Osteocyte (in vitro differentiated cells): ENCODE measurements at places on chromosomes 12 and 14.

- DNase-seq: no peak
Observed at GRCh38 chr12:29731591-29731990, 52.2 kb downstream of the TMTC1 start.

- no peak for DNase-seq
Observed at GRCh38 chr12:89933911-89934310, 225.3 kb upstream of the ATP2B1 start.

DNA sequence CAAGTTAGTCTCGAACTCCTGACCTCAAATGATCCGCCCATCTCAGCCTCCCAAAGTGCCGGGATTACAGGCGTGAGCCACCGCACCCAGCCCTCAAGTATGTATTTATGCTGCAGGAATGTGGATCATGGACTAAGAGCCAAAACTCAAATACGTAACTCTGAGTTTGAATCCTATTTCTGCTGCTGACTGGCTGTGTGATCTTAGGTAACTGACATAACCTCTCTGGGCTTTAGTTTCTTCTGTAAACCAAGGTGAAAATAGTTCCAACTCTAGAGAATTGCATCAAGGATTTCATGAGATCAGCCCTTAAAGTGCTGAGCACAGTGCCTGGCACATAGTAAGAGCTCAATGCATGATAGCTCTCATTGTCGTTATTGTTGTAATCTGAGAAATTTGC is 37.4 kb downstream of the HSPB8 start:
- no peak for DNase-seq

DNA sequence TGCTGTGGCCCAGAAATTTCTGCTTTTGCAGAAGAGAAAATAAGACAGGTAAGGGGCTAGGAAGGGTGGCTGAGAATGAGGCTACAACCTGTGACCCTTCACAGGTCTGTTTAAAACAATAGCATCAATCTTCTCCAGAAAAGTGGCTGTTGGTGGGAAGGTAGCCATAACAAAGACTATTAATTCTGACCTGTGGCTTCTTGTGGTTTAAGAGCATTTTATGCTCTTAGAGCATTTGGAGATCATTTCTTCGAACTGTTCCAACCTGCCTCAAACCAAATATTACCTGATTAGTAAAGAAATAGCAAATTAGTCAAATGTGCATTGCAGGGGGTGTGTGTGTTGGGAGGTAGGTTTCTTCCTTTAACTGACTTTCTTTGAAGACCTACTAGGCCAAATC is 15.2 kb upstream of the TCP11L2 start:
- DNase-seq: no peak

- no peak for DNase-seq
Observed at GRCh38 chr12:18430425-18431048, 169.2 kb downstream of the PIK3C2G start.

DNA sequence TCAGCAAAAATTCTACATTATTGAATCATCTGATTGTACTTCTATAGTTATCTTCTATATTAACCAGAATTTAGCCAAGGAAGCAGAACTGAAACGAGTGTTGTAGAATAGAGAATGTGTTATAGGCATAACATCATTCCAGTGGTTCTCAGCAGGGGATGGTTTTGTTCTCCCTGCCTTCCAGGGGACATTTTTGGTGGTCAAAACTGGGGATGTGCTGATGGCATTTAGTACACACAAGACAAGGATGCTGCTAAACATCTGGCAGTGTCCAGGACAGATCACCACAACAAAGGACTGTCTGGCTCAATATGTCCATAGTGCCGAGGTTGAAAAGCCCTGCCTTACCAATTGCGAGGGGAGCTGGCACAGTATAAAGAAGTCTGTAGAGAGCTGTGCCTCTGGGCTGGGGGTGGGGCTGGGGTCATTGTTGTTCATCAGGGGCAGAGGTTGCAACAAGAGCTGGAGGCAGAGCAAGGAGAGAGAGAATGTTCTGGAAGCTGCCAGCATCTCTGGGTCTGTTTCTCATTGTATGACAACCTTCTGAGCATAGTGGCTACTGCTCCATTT is 1472.8 kb downstream of the AACS start:
- DNase-seq: no peak

DNA sequence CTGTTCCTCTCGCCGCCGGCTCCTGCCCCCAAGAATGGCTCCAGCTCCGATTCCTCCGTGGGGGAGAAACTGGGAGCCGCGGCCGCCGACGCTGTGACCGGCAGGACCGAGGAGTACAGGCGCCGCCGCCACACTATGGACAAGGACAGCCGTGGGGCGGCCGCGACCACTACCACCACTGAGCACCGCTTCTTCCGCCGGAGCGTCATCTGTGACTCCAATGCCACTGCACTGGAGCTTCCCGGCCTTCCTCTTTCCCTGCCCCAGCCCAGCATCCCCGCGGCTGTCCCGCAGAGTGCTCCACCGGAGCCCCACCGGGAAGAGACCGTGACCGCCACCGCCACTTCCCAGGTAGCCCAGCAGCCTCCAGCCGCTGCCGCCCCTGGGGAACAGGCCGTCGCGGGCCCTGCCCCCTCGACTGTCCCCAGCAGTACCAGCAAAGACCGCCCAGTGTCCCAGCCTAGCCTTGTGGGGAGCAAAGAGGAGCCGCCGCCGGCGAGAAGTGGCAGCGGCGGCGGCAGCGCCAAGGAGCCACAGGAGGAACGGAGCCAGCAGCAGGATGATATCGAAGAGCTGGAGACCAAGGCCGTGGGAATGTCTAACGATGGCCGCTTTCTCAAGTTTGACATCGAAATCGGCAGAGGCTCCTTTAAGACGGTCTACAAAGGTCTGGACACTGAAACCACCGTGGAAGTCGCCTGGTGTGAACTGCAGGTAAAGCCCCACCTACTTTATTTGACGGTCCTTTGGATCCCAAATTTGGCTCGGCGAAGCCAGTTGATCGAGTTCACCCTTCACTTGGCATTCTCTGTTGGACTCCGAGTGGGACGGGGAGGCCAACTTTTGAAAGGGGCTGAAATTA is 1.5 kb downstream of the WNK1 start:
- no peak for DNase-seq

- DNase-seq: no peak
Observed at GRCh38 chr12:25119020-25119419, 75.9 kb downstream of the DNAI7 start.

DNA sequence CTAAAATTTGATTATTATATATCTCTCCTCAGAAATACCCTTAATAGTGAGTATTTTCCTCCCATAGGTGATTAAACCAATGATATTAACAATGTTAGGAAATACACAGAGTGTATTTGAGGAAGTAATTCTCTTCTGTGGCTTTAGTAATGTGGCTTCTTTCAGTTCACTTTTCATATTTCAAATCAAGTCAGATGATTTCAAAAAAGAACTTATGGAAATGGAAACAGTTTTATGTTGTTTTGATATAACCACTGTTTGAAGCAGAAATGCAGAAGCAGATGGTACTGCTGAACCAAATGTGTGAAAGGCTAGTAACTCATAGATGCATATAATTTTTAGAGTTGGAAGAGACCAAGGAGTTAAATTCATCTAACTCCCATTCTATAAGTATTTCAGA is 1.9 kb upstream of the GPR33 start:
- no peak for DNase-seq

- no peak for DNase-seq
Observed at GRCh38 chr12:19201661-19202060, 72.1 kb downstream of the PLEKHA5 start.

DNA sequence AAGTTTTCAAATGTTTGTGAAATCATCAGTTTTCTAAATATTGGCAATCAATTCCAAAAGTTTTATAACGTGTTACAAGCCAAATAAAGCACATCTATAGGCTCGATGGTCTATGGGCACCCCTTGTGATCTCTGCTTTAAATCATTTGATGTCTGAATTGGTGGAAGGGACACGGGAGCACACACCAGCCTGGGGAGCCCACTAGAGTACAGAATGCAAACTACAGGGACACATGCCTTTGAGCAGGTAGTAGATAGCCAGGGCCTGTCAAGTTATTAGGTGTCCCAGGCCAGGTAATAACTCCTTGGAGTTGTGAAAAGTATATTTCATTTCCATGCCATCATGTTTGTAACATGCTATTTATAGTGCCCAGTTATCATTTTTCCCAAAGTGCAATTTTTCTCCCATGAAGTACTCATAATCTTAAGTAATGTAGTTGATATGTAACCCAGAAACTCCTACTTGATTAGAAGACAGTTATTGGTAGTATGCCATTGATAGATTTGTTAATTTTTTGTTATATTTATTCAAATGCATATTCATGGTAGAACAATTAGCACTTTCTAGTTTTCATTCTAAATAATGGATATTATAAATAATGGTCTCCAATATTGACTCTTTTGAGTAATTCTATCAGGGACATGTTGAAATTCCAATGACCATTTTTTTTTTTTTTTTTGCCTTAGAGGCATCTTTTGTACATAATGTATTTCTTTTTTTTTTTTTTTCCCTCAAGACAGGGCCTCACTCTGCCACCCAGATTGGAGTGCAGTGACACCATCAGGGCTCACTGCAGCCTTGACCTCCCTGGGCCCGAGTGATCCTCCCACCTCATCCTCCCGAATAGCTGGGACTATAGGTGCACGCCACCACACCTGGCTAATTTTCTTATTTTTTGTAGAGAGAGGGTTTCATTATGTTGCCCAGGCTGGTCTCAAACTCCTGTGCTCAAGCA is 96.9 kb upstream of the FGD4 start:
- DNase-seq: no peak

DNA sequence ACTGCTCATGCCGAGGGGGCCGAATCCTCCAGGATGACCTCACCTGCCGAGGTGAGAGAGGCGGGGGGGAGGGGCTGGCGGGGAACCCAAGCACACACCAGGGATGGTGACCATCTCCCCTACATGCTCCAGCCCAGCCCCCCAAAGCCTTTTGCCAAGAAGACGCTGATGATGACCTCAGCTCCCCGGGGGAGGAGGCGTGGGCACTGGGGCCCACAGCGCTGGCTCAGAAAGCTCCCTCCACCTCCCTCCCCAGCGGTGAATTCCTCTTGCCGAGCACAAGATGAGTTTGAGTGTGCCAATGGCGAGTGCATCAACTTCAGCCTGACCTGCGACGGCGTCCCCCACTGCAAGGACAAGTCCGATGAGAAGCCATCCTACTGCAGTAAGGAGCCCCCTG is 23.7 kb upstream of the NXPH4 start:
- no peak for DNase-seq

- DNase-seq: no peak
Observed at GRCh38 chr12:23750923-23751322, 198.5 kb downstream of the SOX5 start.

GRCh38 chr14:71574976-71575375 is 357.3 kb upstream of the RGS6 start:
- no peak for DNase-seq

GRCh38 chr14:35989736-35990135 is 163.6 kb downstream of the BRMS1L start:
- DNase-seq: no peak

- no peak for DNase-seq
Observed at GRCh38 chr14:102590667-102591099, 1.8 kb upstream of the RCOR1 start.

DNA sequence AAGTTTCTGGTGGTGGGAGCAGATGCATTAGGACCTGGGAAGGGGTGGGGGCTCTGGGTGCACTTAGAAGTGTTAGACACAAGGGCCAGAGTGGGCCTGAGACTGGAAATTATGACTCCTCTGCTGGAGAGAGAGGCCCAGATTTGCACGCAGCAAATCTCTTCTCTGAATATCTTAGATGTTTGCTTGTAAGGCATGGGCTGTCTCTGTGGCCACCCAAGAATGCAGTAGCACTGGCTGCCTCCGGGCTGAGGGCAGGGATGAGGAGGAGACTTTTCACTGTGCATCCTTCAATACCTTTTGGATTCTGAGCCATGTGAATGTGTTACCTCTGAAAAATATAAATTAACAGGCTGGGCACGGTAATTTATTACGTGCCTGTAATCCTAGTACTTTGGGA is 14.0 kb upstream of the RABGGTA start:
- DNase-seq: no peak

GRCh38 chr14:21867541-21867940 is 193.9 kb upstream of the OR4E1 start:
- no peak for DNase-seq

- no peak for DNase-seq
Observed at GRCh38 chr12:47033081-47033480, 46.3 kb upstream of the PCED1B start.

DNA sequence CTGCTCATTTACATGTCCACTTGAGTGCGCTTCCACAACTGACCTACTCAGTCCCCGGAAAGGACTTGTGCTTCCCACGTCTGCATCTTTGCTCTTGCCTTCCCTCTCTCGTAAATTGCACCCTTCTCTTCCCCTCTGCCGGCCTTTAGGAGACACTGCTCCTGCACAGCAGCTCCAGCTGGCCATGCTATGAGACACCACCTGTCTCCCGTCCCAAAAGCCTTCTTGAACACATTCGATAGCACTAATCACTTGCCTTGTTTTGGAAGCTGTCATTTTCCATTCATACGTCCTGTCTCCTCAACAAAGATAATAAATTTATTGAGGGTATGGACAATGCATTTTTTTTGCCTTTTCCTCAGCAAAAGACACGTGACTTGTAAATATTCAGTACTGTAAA is 15.7 kb upstream of the KCNA1 start:
- DNase-seq: no peak

DNA sequence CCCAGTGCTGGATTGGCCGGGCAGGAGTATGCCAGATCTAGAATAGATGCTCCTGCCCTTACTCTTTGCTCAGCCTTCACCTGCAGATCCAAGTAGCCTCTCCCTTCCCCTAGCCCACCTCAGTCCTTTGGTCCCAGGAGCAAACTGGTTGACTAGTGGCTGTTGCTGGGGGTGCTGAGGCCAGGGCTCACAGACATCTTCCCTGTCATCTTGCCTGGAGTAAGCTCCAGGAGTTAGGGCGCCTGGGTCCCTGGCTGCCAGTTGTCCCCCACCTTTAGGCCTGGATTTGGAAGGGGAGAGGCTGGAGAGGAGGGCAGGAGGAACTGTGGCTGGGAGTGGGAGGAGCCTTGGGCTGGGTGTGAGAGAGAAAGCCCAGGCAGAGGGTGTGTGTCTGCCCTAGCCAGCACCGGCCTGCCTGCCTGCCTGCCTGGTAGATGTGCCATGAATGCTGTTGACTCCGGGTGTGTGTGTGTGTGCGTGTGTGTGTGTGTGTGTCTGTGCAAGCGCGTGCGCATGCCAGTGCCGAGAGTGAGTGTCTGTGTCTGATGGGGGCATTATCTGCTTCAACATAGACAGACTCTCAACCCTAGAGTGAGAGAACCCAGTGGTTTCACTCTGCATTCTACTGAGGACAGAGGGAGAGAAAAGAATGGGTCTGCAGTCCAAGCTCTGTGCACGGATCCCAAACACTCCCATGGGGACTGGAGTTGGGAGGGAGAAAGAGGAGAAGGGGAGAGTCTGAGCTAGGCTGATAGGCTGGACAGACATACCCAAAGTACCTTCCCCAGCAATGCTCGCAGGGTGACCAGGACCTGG is 845 bp upstream of the RARG start:
- no peak for DNase-seq
